ENCODE measurements at places on chromosomes 5 and 9.

- DNase-seq, result no peak
Observed at GRCh38 chr9:6692881-6693361, 47.4 kb upstream of the GLDC start.

DNA sequence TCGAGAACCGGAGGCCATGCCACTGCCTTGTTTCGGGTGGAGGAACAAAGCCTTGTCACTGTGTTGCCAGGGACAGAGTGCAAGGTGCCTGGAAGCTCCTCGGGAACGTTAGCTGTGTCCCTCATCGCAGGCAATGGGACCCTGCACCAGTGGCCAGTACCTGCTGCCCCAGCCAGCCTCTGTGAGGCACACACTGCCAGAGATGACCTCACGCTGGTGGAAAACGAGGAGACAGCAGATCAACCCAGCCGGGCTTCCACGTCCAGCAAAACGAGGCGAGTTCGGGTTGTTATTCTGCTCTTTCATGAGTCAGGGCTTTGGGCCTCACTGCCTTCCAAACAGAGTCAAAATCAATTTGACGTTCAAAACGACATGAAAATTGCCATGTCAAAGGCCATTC, 104.1 kb downstream of the ADAMTS2 start:
- peak; percentile 43 for DNase-seq

- no peak for DNase-seq
Observed at GRCh38 chr5:60494635-60495034, 205.3 kb downstream of the DEPDC1B start.

DNA sequence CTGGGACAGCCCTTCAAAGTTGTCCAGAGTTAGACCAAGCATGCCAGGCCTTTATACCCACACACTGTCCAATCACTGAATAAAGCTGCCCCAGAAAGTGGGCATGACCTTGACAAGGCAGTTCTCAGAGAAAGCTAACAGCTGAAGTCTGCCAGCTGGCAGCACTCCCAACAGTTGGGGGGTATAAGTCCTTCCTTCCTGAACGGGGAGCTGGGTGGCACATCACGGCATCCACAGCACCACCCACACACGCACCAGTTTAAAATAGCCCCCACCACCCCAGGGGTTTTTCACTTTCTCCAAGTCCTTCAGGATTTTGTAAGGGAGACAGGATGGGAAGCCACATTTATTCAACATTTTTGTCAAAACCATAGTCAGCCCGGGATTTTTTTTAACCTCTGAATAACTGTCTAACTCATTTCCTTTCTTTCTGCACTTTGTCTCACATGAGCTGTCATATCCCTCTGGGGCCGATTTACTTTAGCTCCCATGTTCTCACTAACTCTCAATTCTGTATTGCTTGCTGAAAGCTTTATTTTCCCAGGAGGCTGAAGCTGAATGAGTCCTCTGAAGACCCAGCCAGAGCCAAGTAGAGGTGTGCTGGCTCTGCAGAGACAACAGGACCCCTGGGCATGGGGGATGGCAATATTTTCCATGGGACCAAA, 15.4 kb downstream of the FAM81B start:
- no peak for DNase-seq

DNA sequence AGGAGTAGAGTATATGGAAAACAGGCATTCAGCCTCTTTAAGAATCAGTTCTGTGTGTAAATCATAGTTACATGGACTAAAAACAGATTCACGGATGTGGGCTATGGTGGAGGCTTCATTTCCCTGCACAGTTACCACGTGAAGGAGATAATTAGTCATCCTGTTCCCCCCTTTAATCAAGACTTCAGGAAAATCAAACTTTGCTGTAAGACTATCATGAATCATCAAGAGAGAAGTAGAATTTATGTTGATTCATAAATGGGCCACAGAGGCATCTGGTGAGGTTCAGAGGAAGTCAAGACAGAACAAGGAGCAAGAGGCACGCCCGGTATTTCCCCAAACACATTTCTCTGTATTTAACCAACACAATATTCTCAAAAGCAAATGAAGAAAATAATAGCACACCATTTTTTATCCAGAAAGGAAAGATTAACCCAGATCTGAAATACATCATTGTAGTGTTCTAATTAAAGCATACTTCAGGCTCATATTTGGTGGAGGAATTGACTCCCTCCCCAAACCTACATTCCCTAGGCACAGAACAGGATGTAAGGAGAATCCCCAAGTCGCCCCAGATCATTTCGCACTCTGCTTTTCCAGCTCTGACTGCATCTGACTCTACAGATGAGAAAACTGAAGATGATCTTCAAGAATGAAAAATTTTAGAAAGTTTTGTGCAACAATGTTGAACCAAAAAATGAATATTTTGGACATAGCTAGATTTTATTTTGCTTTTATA, 175.8 kb upstream of the GAS1 start:
- DNase-seq, result peak; percentile 75

DNA sequence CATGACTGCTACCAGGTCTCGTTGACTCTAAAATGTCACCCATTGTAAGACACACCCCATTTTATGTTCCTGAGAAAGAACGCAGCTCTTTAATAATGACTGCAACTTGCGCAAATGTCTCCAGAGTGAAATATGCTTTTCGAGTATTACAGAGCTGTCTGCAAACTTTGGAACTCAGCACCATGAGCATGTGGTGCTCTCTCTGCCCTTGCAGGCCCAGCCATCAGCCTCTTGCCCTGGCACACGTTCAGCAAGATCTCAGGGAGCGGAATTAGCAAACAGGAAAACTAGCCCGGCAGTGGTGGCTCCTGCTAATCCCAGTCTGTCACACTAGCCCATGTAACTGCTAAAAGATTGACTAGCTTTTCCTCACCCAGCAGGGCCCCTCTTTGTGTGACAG, 114.5 kb upstream of the SLC1A3 start:
- peak; percentile 16 for DNase-seq

GRCh38 chr5:170614720-170615119, 110.9 kb downstream of the KCNIP1 start:
- DNase-seq, result no peak

DNA sequence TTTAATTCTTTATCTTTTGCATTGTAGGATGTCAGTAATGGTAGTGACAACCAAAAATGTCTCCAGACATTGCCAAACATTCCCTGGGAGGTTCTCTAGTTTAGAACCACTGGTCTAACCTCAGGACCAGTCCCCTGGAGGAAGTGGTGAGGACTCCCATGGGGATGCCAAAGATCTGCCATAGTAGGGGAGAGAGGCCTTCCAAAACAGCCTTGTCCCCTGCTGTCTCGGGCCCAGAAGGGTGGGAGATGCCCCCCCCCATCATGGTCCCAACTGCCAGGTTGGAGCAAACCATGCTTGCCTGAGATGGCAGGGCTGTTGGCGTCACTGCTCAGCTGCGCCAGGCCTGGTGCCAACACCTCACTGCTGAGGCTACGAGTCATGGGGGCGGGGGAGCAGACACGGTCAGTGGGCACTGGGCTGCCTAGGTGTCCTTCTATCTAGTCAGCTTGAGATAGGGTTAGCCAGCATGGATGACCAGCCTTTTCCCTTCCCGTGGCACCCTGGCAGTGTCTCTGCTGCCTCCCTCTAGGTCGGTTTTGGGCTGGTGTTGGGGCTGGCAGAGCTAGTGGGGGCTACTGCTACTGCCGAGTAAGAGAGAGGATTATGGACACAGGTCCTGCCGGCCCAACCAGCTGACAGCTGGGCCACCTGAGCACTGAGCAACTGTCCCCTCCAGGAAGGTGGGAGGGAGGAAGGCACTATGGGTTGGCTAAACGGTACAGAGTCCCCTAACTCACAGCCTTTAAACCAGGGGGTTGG, 8.3 kb upstream of the CXXC5 start:
- no peak for DNase-seq

GRCh38 chr5:74519161-74519571, 121.4 kb downstream of the ENC1 start:
- no peak for DNase-seq

DNA sequence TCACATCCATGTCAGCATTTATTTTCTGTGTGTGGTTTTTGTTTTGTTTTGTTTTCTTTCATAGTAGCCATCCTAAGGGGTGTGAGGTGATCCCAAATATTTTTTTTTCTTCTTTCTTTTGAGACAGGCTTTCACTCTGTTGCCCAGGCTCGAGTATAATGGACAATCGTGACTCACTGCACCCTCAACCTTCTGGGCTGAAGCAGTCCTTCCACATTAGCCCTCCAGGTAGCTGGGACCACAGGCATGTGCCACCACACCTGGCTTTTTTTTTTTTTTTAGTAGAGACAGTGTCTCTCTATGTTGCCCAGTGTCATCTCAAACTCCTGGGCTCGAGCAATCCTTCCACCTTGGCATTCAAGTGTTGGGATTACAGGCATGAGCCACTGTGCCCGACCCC, 59.1 kb downstream of the CDC42SE2 start:
- DNase-seq, result no peak

DNA sequence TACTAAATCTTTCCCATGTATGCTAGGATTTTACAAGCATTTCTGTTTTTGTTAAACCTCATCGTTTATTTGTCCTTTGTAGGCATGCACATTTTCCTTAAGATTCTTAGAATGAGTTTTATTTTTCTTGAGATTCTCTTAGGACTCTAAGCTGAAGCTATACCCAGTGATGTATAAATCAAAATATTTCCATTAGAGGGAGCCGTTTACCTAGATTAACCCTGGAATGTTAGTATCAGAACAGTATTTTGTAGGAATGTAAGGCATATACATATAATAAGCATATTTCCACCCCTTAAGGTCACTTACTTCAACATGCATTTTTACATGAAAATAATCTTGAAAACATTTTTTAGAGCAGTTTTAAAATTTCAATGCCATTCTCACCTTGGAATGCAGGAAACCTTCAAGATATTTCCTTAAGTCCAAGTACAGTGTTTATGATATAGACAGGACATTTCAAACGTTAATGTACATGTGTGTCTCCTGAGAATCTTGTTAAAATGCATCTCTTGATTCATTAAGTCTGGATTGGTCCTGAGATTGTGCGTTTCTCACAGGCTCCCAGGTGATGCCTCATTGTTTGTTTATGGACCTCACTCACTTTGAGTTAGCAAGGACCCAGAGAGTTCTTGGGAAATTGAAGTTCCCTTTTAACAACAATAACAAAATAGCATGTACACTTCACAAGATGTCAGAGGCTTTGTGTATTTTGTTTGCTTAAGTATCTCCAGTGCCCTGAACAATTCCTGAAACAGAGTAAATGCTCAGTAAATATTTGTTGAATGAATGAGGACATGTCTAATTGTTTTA, 34.9 kb upstream of the FCHO2 start:
- peak; percentile 31 for DNase-seq

DNA sequence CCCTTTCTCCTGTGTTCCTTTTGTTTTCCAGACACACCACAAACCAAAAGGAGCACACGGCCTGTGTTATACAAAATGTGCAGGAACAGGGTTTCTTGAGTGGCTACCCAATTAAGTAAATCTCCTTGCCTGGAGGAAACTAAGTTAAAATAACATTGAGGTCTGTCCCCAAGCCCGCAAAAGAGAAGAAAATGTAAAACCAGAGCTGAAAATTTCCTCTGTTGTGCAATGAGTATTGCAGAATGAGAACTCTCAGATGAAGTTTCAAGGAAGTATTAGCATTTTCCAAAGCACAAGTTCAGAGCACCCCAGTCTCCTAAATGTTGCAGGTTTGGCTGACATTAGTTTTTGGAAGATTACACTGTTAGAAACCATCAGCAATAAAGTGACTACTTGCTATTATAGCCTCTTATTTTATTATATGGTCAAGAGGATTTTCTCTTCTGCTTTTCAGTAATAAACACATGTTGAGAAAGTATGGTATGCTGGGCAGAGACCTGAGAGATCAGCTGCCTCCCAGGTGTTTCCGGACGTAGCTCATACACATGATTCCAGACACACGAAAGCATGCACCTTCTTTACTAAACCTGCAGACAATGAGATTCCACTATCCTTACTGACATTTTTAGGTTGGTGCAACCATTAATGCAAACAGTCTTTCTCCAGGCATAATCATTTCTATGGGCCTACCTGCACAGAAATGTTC, 161.3 kb downstream of the SNCAIP start:
- no peak for DNase-seq

- no peak for DNase-seq
Observed at GRCh38 chr9:107242073-107243030, 40.7 kb upstream of the RAD23B start.

GRCh38 chr9:2722715-2723114, 5.4 kb downstream of the KCNV2 start:
- peak; percentile 74 for DNase-seq

DNA sequence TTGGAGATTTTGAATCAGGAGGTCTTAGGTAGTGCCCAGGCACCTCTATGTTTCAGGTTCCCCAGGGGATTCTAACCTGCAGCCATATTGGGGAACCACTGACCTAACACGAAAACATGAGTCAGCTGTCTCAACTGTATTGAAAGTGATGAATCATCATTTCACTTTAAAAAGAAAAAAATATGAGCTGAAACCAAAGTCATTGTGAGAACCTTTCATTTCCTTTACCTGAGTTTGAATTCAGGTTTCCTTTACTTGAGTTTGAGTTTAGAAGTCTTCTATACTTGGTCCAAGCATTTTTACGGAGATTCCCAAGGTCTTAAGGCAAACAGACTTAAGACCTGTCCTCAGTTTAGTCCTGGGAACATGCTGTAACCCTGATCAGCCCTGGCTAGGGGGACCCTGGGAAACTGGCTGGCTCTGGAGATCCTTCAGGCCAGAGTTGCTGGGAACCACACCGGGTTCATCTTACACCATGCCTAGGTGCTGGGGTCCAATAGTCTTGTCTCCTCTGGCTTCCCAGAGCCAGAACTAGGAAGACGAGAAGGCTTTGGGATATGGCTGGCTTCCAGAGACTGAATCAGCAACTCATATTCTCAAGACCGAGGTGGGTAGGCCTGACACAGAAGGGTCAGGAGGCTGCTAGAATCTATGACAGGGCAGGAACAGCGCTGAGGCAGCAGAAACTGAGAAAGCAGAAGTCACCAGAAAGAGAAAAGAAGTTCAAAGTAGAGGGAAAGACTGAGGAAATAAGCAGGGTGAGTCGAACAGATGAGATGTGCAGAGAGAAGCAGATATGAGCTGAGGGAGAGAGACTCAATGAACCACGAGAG, 16.4 kb upstream of the PDCD1LG2 start:
- peak; percentile 62 for DNase-seq

GRCh38 chr5:2530609-2531008, 220.9 kb downstream of the IRX2 start:
- no peak for DNase-seq

- no peak for DNase-seq
Observed at GRCh38 chr9:127634021-127634420, 21.9 kb downstream of the STXBP1 start.

GRCh38 chr9:88725300-88726019, 190.5 kb downstream of the NXNL2 start:
- DNase-seq, result no peak

GRCh38 chr5:178237431-178238312, 5.1 kb upstream of the PHYKPL start:
- DNase-seq, result peak; percentile 88

DNA sequence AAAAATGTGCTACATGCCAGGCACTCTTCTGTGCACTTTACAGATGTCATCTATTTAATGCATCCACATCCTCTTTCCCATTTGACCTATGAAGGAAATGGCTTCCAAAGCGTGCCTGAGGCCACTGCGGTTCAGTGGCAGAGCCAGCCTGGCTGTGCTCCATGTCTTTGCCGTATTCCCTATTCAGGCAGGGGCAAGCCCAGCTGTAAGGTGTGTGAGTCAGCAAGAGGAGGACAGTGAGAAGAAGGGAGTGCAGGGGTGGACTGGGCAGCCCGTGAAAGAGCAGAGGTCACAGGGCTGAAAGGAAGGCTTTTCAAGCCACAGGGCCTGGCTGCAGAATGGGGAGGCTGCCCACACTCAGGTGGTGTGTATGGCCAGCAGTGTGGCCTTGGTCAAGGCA, 91.7 kb downstream of the HRH2 start:
- no peak for DNase-seq
